Activated effector memory CD4-positive, alpha-beta T cell treated with anti-CD3 and anti-CD28 coated beads, Interleukin-2, amount 50 U/mL, for 16 hours (primary cell): ENCODE measurements at places on chromosomes 5 and 9.

DNA sequence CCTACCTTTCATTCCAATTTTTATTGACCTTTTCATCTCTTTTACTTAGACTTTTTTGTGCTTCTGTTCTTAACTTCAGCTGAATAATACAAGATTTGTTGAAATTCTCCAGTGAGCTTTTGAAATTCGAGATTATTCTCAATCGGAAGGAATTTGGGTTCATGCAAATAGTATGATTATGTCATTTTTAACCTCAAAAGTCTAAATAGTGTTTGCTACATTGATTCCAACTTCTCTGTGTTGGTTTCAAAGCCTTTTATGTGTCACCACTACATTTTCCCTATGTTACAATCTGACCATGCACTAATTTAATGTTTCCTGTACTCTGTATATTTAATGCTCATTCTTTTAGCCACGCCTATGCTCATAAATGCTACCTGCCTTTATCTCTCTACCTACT, 44.1 kb downstream of the VPS13A start:
- DNase-seq, result no peak

- no peak for DNase-seq
Observed at GRCh38 chr5:78560000-78560855, 88.3 kb downstream of the LHFPL2 start.

DNA sequence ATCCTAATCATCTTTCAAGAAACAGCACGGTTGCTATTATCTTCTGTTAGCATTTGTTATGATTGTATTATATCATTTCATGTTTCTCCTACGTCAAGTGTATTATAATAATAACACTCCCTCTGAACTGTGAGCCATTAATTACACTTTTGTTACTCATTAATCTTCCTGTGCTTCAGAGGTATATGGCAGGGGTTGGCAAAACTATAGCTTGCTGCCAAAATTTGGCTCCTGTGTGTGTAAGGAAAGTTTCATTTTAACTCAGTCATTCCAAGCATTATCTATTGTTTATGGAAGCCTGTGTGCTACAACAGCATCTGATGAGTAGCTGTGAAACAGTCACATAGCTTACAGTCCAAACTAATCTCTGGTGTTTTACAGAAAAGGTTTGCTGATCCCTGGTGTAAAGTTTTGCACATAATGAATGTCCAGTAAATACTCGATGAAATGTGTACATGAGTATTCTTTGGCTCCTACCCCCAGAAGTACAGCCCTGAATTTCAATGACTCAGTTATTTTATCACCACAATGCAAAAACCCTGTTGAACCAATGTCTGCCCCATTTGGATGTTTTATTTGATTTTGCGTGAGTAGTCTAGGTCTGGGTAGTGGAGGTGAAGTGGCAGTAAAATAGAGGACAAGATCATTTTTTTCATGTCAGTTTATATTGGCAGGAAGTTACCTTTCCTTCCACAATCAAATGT, 648.2 kb downstream of the MAT2B start:
- DNase-seq, result no peak

- DNase-seq, result no peak
Observed at GRCh38 chr5:119926301-119926700, 296.9 kb downstream of the FAM170A start.

- DNase-seq, result no peak
Observed at GRCh38 chr9:109289186-109289585, 31.7 kb downstream of the EPB41L4B start.

GRCh38 chr9:26813247-26813646, 79.4 kb downstream of the CAAP1 start:
- DNase-seq, result no peak

GRCh38 chr5:108749128-108749861, 1.6 kb downstream of the FER start:
- DNase-seq, result no peak

- no peak for DNase-seq
Observed at GRCh38 chr9:115867326-115867725, 286.3 kb upstream of the PAPPA start.

GRCh38 chr9:131660466-131661405, 79.1 kb downstream of the RAPGEF1 start:
- no peak for DNase-seq

- no peak for DNase-seq
Observed at GRCh38 chr5:158056130-158056825, 197.3 kb upstream of the CLINT1 start.

- DNase-seq, result no peak
Observed at GRCh38 chr5:180771839-180772238, 30.8 kb downstream of the MGAT1 start.
